ENCODE measurements at places on chromosomes 3 and 15.

DNA sequence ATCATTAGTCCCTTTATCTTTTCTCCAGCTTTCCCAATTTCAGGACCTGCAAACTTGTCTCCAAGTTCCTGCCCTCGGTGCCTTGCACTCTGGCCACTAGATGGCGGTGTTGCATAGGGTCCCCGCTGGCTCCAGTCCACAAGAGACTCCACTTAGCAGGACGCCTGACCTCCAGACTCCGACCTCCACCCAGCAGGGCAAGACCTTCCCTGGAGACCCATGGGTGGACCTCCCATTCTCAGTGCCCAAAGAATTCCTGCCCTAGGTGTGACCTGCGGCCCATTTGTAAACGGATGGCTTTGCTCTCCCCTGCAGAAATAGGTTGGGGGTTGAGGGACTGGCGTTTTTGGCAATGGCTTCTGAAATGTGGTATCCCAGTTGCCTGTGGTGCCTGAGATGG lies 82.6 kb downstream of the LSM3 start:
- DNase-seq = peak; percentile 61

DNA sequence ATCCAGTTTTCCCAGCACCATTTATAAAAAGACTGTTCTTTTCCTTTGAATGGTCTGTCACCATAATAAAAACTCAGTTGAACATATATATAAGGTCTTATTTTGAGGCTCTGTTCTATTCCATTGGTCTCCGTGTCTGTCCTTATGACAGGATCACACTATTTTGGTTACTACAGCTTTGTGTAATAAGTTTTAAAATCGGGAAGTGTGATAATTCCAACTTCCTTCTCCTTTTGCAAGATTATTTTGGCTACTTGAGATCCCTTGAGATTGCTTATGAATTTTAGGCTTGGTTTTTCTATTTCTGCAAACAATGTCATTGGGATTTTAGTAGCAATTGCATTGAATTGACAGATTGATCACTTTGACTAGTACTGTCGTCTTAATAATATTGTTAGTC lies 35.7 kb downstream of the SACM1L start:
- DNase-seq = no peak

GRCh38 chr3:149867563-149867962 lies 54.5 kb downstream of the RNF13 start:
- DNase-seq = no peak

DNA sequence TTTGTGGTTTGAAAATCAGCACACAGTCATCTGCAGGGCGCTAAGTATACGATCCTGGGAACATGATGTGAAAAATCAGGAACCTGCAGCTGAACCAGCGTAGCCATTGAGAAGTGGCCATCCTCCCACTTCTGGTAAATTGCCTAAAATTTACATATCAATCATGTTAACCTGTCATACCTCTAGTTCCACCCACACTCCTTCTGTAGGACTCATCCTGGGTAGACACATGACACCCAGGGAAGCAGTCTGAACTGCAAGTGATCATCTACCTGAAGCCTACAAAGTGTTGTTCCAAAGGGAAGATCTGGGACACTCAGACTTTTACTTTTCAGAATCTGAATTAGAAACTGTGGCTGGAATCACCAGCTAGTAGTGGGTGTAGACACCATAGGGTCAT lies 5.5 kb upstream of the PSMD6 start:
- DNase-seq = no peak

DNA sequence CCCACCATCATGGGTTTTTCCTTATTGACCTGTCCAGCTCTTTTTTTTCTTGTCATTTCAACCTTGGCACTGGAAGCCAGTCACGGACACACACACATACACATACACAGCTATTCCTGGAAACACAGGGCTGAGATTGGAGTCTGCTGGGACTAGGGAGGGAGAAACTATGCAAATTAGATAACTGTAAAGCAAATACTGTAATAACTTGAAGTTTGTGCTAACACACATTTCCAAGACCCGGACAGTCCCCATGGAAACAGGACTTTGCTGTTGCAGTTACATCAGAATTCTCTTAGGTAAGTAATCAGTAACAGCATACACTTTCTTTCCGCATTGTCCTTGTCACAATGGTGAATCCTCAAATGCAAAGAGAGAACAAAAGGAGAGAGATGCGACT lies 304.4 kb downstream of the KBTBD8 start:
- DNase-seq = no peak

GRCh38 chr15:40255033-40255432 lies 16.2 kb downstream of the PAK6 start:
- DNase-seq = no peak

- DNase-seq = no peak
Measured at GRCh38 chr15:57962887-57963286, 102.6 kb downstream of the ALDH1A2 start.

DNA sequence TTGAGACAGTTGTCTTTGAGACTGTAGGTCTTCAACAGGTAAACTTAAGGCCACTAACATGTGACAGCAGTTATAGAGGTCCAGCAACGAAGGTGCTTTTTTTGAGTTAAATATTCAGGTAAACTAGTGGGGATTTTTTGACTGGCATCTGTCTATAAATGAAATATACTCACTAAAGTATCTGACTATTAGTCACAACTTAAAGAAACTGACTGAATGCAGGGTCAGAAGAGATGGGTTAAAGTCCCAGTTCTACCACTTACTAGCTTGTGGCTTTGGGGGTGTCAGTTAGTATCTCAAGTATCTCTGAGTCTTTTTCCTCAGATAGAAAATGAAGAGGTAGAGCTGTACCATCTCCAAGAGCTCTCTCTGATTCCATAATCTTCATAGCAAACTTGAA lies 18.0 kb downstream of the MIX23 start:
- no peak for DNase-seq

- peak; percentile 43 for DNase-seq
Measured at GRCh38 chr3:101183151-101183550, 137.2 kb downstream of the IMPG2 start.

DNA sequence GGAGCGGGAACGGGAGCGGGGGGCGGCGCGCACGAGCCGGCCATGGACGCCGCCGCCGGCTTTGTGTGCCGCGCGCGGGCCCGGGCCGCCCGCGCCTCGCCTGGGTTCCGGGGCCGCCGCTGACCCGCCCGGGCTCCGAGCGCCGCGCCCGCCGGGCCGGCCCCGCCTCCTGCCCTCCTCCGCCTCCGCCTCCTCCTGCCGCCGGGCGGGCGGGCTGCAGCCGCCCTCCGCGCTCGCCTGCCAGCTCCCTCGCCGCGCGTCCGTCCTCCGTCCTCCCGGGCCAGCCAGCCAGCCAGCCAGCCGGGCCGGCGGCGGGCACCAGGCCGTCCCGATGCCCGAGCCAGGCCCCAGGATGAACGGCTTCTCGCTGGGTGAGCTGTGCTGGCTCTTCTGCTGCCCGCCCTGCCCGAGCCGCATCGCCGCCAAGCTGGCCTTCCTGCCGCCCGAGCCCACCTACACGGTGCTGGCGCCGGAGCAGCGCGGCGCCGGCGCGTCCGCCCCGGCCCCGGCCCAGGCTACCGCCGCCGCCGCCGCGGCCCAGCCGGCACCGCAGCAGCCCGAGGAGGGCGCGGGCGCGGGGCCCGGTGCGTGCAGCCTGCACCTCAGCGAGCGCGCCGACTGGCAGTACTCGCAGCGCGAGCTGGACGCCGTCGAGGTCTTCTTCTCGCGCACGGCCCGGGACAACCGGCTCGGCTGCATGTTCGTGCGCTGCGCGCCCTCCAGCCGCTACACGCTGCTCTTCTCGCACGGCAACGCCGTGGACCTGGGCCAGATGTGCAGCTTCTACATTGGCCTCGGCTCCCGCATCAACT lies at the start of gene ABHD17C:
Gene ABHD17C (plus strand): TSS at position 212 of the 812 bp plus-strand sequence. CDS start 120 bp downstream, at position 332.
- no peak for DNase-seq

- DNase-seq = no peak
Measured at GRCh38 chr3:136617198-136617597, 135.0 kb downstream of the STAG1 start.

DNA sequence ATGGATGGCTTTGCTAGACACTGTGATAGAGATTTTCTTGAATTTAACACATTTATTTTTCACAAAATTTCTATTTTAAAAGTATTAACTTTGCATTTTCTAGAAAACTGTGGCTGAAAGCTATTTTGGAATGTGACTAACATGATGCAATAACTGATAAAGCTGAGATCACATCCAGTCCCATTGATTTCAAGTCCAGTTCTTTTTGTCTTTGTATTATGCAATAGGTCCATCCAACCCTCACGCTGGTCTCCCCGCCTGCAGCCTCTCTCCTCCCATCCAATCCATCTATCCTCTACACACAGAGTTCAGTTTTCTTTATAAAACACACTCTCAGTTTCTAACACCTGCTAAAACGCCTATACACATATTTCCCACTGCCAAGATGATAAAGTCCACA lies 178.8 kb downstream of the CNTN3 start:
- DNase-seq = no peak

DNA sequence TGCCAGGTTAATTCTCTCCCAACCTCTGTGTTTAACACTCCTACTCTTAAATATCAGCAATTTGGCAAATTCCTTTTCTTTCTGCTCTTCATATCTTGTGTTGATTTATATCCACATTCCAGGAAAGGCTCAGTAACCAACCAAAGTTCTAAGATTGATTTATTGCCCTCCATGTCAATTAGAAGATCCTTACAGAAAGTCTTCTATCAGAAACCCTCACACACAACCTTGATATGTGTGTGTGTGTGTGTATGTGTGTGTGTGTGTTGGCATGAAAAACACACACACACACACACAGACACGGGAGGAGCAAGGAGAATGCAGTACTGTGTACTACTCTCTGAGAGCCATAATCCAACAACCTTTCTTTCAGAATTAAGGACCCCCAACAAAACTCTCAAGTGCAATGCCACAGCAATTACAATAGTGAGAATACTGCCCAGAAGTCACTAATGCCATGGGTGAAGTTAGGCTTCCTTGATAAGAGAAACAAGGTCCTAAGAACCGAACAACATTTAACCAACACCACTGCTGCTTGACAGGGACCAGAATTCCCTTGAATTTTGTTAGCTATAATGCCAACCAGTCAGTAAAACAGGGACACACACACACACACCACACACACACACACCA lies 1.1 kb downstream of the LSAMP start:
- no peak for DNase-seq

DNA sequence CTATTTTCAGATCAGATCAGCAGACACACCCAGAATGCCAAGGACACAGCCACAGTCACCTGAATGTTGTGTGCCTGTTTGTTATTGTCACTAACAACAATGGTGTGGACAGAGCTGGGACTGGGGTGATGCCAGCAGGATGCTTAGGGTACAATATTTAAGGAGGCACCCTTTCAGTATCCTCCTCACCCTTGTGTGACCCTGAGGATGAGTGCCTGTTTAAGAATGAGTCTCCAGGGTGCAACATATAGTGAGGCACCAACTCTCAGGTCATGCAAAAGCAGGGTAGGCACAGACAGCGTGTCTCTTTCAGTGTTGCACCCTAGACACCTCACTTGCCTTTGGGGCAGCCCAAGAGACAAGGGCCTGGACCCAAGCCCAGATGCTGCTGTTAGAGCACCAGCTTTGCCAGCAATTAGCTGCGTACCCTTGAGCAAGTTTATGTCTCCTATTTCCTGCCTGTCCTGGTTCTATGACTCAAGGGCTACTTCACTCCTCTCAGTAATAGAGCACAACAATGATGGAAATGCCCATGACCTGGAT lies 122.6 kb downstream of the AQP9 start:
- peak; percentile 54 for DNase-seq

- DNase-seq = no peak
Measured at GRCh38 chr3:179074656-179075055, 3.0 kb upstream of the ZMAT3 start.

DNA sequence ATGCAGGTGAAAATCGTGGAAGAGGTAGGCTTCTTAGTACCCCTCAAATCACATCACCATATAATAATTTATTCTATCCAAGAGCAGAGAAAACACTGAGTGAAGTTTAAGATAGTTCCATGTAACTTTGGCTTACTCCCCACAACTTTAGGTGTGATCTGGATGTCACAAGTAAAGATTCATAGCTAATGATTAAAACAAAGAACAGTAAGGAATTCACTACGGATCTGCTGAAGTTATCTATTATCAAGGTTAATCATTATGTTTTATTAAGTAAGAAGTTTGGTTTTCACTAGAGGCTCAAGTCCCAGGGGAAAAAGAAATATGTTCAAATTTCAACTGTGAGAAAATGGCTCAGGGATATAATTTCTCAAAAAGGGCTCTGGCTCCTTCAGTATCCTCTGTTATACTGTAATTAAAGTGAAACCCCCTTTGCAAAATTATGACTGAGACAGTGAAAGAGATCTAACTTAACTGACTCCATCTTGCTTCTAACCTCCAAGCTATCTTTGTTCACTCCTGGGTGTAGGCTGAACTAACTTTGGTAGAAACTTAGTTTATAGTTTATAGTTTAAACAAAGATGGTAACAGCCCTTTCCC lies 17.1 kb downstream of the CD80 start:
- DNase-seq = no peak

- no peak for DNase-seq
Measured at GRCh38 chr15:87033056-87033455, 953.4 kb downstream of the AGBL1 start.

GRCh38 chr3:170977949-170978745 lies 48.4 kb downstream of the SLC2A2 start:
- no peak for DNase-seq

GRCh38 chr15:22866079-22866478 lies 27.6 kb downstream of the NIPA2 start:
- DNase-seq = no peak

DNA sequence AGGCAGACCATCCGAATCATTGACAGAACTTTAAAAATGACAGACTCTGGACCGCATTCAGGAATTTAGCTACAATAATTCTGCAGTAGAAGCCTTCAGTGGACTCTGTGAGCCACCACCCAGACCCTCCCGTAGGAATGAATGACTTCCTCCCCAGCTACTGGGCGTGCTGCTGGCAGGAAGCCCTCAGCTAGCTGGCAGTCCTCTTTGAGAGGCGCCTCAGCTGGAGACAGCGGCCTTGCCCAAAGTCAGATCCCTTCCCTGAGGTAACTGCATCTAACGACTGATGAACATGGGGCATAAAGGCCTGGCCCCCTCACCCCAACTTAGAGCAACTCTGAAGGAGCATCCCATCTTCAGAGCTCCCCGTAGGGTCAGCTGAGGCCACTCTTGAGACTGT lies 25.8 kb downstream of the CRABP1 start:
- peak; percentile 22 for DNase-seq

GRCh38 chr15:84099181-84099580 lies 136.4 kb upstream of the GOLGA6L4 start:
- no peak for DNase-seq

DNA sequence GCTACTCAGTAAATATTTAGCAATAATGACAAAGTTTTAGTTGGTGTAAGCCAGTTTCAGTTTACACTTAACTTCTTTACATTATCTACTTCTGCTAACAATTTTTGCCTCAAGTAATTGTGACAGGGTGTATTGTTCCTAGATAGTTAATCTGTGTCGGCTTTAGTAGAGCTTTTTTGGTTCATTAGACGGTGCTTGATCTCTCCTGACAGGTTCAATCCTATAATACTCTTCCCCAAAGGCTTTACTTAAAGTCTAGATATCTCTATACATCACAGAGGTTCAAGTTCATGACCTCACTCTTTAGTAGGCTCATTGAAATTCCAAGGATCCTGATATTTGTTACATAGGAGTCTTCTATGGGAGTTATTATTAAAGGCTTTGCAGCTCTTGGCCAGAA lies 365.6 kb upstream of the DPPA4 start:
- no peak for DNase-seq

All from PC-9 (cell line).